Adipocyte (in vitro differentiated cells): ENCODE measurements at places on chromosomes 1 and 21.

DNA sequence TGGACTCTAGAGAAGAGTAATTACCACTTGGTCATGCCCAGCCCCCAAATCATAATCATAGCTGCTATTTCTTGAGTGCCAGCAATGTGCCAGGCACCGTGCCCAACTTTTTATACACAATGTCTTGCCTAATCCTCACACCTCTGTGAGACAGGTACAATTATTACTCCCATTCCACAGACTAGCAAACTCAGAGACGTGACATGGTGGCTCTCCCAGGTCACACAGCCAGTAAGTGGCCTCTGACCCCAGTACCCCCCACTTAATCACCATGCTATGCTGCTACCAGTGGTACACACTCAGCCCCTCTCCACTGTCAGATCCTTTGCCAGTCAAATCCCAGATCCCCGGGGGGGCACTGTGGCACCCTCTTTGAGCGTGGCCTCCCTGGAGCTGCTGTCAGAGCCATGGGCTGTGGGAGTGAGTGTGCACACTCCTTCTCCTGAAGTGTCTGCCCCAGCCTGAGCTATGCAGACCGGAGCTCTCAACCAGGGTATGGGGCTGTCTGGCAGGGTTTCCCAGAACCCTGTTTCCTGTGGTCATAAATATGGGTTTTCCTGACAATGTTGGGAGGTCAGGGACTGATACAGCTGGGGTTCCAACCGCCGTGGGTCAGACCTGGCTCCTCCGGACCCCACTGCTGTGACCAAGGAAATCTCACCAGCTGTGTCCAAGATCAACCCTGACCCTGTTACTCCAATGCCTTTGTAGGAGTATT, 51.8 kb downstream of the LACTBL1 start:
- DNase-seq, result no peak

DNA sequence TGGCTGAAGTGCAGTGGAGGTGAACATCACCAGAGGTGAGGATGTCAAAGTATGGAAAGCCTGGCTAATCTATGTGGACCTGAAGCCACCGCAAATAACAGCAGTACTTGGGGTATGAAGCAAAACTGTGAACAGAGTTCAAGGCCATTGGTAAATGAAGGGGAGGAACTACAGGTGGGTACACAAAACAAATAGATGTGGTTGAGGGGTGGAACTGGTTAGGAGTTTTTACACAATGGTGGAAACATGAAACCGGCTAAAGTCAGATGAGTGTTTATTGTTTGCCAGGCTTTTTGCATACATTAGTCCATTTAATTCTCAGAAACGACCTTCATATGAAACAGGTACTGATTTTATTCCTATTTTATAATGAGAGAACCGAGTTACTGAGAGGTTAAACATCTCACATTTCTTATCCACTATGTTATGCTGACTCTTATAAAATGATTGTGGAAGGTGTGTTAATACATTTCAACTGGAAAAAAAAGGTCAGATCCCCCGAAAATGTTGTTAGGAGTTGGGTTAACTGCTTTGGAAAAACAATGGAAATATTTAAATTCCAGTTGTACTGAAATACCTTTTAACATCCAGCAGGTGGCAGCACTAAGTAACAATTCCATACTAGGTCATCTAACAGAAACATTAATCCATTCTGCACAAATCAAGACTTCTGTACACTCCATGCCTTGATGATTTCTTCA, 44.3 kb upstream of the GTF2B start:
- peak; percentile 71 for DNase-seq

- DNase-seq, result peak; percentile 91
These were observed 4.1 kb downstream of the CSF1 start for GRCh38 chr1:109914587-109915240.

GRCh38 chr1:203590603-203591002, 36.0 kb upstream of the ATP2B4 start:
- DNase-seq, result no peak

- DNase-seq, result no peak
These were observed 112.3 kb downstream of the DDX20 start for GRCh38 chr1:111867868-111868440.

GRCh38 chr1:53643041-53643880, 95.7 kb downstream of the GLIS1 start:
- DNase-seq, result no peak

DNA sequence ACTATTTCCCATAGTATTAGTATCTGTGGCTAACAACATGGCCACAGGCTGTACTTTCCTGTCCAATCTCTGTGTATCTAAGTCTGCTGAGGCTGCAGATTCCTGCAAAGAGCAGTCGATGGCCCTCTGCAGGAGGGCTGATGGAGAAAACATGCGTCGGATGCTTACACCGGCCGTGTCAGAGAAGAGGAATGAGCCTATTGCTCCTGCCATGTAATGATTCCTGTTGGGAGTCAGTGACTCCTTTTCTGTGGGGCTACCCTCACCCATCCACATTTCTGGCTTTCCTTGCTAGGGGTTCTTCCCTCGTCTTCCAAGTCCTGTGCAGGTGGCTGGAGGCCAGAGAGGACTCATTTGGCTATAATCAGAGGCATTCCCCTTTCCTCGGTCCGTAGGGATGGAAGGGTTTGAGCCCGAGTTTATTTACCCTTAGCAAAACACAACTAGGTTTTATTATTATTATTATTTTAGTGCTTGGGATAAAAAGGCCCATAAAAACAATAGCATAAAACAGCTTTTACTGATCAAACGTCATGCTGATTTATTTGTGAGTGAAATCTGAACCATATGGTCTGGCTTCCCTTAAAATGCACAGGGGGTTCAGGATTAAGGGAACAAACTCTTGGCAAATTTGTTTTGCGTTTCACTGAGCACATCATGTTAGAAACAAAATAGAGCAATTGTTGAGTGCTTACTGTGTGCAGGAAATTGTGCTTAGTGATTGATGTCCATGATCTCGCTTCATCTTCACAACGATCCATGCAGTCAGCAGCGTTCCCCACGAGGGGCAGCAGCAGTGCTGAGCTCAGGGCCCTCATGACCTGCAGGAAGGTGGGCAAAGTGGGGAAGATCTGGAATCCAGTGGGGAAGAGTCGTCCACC, 70.8 kb downstream of the KIF26B start:
- no peak for DNase-seq

GRCh38 chr1:242468784-242469183, 55.7 kb downstream of the PLD5 start:
- no peak for DNase-seq

- peak; percentile 87 for DNase-seq
These were observed 9.9 kb upstream of the LRRC39 start for GRCh38 chr1:100187912-100188311.

- DNase-seq, result no peak
These were observed 84.1 kb downstream of the ADCY10 start for GRCh38 chr1:167829868-167830267.

DNA sequence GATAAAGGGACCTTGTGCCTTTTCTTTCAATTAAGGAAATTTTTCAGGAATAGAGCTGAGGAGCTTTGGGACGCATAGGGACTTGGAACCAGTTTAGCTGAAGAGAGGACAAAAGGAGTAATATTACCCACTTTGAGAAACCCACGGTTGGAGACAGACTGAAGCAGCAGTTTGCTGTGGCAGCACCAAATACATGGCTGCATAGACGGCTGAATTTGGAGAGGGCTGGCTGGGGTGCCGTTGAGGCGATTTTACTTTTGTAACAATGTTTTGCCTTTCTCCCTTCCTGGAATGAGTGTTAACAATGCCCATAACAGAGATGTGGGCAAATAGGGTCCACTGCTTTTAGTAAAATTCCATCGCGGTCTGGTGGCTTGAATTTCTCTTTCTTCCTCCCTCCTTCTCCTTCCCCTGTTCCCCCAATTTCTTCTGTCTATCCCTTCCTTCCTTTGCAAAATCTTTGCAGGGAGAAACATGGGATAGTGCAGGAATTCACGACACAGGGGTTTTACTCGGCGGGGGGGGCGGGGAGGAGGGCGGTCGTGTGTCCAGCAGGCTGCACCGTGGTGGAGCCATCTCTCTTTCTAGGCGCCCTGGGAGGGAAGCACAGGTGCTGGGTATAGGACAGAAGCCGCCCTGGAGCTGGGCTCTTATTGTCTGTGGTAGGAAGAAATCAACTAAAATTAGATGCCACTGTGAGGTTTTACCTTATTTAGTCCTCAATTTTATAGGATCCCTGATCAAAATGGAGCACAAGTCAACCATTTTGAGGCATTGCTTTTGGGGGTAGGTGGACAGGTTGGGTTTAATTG, 6.8 kb downstream of the LHX4 start:
- no peak for DNase-seq

DNA sequence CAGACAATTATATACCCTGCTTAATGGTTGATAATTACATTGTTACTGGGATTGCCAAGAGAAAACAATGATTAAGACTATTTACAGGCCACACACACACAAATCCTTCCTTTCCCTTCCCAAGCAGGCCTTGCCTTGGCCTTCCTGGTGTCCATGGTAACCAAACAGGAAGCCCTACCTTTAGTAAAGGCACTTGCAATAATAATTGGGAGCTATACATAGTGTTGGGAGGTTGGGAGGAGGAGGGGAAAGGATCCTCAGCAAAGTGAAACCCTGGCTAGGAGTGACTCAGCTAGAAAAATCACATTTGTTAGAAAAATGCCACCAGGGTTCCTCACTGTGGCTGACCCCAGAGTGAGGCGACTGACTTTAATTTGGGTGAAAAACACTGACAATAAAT, 122.3 kb upstream of the ADAR start:
- peak; percentile 8 for DNase-seq

GRCh38 chr1:30063621-30064280, 659.6 kb downstream of the MATN1 start:
- DNase-seq, result no peak

DNA sequence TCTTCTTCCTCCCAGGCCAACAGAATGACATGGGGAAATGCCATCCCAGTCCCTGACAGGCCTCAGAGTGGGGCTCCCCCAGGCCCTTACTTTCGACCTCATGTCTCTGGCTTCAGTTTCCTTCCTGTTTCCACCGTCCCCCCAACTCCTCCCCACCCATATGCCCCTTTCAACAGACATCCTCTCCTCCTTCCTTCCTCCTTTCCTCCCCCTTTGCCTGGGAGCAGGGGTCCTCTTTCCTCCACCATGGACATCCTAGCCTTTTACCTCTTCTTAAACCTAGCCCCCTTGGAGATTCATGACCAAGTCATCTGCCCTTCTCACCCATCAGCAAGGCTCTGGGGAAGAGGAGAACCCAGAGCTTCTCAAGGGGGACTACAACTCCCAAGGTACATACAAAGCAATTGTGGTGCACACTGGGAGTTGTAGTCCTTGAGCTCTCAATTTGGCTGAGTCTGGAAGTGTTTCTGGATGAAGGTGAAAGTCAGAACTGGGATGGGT, 4.0 kb downstream of the ZBTB7B start:
- DNase-seq, result peak; percentile 31

DNA sequence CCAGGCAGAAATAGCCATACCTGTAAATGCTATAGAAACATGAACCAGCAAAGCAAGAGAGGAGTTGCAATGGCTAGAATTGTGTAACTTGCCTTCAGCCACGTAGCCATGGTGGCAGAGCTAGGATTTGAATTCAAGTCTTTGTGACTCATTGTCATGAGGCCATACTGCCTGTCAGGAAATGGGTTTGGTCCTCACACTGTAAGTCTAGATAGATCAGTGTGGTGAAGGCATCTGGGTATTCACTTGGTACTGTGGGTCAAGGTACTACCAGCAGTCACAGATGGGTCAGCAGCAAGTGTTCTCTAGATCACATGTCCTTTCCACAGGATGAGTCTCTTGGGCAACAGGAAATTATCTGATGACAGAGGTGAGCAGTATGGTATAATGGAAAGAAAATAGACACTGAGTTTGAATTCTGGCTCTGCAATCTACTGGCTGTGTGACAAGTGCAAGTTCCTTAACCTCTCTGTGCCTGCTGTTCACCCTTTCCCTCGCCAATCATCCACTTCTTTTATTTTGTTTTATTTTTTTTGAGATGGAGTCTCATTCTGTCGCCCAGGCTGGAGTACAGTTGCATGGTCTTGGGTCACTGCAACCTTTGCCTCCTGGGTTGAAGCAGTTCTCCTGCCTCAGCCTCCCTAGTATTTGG, 36.9 kb downstream of the FGGY start:
- no peak for DNase-seq

DNA sequence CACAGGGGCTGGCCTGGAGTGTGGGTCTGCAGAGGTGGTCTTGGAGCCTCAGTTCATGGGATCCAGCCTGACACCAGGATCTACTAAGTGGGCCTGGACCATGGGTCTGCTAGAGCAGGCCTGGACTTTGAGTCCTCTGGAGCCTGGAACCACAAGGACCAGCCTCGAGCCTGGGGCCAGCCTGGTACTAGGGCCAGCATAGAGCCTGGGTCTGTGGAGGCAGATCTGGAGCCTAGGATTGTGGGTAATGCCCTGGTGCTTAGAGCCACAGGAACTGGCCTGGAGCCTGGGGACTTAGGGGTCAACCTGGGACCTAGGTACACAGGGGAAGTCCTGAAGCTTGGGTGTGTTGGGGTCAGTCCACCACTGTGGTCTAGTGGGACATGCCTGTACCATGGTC, 12.7 kb downstream of the LORICRIN start:
- no peak for DNase-seq

GRCh38 chr1:220438741-220439140, 89.2 kb upstream of the MARK1 start:
- DNase-seq, result no peak

DNA sequence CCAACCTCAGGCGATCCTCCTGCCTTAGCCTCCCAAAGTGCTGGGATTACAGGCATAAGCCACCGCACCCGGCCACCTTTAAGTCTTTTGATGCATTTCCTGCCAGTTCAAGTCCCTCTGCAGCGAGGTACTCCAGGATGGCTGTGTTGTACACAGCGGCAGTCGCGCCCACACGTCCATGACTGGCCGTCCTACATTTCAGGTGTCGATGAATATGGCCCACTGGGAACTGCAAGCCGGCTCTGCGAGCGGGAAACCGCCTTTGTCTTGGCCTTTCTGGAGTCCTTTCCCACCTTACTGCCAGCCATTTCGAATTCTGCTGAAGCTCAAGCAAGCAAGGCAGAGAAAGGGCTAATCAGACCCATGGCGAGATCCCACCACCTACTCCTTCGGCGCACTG, 34.6 kb downstream of the TRAPPC10 start:
- DNase-seq, result no peak

DNA sequence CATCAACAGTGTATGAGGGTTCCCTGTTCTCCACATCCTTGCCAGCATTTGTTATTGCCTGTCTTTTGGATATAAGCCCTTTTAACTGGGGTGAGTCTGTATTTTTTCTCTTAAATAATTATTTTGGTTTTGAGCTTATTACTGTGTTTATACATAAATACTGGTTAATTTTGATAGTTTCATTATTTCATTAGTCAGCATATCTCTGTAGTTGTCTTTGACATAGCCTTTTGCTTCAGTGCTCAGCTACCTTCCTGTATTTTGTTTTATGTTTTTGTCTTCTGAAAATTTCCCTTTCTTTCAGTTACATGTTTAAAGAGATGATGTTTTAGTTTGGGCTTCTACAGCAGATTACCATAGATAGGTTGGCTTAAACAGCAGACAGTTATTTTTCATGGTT, 138.1 kb downstream of the XPR1 start:
- no peak for DNase-seq
